ENCODE measurements at places on chromosomes 6 and 20.
A peak's percentile ranks its signal among the peaks of the same experiment; 100 is the strongest.

DNA sequence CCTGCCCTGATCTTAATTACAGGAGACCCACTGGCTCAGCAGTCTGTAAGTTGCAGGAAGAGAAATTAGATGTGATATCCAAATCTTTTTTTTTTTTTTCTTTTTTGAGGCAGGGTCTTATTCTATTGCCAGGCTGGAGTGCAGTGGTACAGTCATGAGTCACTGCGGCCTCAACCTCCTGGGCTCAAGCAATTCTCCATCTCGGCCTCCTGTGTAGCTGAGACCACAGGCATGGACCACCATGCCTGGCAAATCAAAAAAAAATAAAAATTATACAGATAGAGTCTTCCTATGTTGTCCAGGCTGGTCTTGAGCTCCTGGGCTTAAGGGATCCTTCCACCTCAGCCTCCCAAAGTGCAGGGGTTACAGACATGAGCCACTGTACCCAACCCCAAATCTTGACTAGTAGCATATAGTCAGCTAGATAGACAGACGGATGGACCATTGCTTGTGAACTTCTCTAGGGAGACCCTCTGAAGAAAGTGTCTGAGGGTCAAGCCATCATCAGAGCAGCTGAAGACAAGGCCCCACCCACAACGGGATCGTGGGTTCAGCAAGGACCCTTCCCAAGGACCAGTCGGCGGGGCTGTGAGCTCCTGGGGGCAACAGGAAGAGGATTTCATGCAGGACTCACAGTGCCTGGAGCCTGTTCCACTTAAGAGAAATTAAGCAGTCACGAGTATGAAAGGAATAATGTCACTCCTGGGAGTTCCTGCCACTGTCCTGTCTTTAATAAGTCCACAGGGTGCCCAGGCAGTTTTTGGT, 222.7 kb downstream of the ANKRD60 start:
- DNase-seq, result no peak

GRCh38 chr6:123928529-123928928, 124.9 kb downstream of the NKAIN2 start:
- DNase-seq, result no peak

DNA sequence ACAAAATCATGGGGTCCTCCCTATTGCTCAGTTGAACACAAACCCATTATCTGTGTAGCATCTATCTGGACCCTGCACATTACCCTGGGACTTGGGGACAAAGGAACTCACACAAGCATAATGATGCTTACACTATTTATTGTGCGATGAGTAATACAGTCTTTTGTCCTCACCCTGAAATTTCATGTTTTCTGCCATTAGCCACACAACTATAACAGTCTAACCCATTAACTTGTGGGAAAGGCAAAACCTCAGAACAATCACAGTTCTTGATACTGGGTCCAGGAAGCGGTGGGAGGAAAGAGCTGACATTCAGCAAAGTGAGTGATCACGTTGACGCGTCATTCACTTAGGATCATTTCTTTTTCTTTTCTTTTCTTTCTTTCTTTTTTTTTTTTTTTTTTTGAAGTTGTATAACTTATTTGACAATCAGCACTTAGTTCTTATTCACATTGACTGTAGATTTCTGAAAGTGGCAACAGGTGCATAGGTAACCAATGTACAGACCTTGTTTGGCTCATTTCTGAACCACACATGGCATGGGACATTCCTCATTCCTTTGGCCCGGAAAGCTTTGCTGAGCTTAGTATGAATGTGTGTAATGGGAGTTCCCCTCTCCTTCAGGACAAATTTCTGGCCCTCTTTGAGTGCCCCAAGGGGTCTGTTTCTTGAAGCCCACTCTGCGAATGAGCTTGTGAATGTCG, 94.8 kb upstream of the CNKSR3 start:
- DNase-seq, result peak; percentile 22

- no peak for DNase-seq
Observed at GRCh38 chr6:110037726-110038295, 59.7 kb downstream of the GPR6 start.

DNA sequence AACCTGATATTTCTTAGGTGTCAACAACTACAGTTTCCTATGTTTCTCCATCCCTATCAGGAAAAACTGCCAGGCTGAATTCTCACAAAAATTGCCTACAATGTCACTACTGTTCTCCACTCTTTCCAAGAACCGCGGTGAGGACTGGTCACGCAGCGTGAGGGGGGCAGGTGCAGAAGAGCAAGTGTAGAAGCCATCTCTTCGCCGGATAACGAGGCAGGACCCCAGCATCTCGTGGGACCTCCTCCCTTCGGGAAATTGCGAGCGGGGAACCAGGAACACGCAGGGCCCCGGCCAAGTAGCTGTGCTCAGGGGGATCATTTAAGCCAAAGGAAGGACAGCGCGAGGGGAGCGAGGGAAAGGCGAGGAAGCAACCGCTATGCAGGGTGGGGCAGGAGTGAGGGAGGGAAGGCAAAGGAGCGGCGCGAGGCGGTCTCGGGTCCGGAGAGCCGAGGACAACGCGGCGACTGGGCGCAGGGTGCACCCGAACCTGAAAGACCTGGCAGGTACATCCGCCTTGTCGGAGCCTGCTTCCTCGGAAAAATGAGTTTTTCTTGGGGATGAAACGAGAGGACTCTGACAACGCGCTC, 559 bp downstream of the APMAP start:
- peak; percentile 49 for DNase-seq

Data from SW480 (cell line).